A549 treated with GW870086 at 1 μM for 4 hours (cell line): ENCODE measurements at places on chromosomes 1 and 21. TPM values are rescaled to one million over a fixed set of nuclear protein-coding genes. Genes with fewer than 3 reads are reported as not detected.

Gene RORC
- total RNA-seq, result 0.03 to 0.08 TPM (median 0.06 TPM) in 3 of 5 replicates, not detected in the others

Gene PDZK1
- 0.79 to 1.5 TPM (median 1.0 TPM) in 5 replicates for total RNA-seq

Gene SPRR2F
- not detected in 5 replicates for total RNA-seq

Gene CRYAA
- total RNA-seq, result not detected in 5 replicates

Gene PALMD
- total RNA-seq, result 0.33 to 0.46 TPM (median 0.42 TPM) in 5 replicates

Gene WNT9A
- 6.1 to 8.5 TPM (median 7.8 TPM) in 5 replicates for total RNA-seq

Gene TMPRSS15
- not detected in 5 replicates for total RNA-seq

Gene PEF1
- 41.9 to 48.8 TPM (median 45.6 TPM) in 5 replicates for total RNA-seq

Gene MROH9
- not detected in 5 replicates for total RNA-seq

Gene TMEM201
- total RNA-seq, result 10.9 to 14.4 TPM (median 13.7 TPM) in 5 replicates

Gene RUNX3
- 4.4 to 6.8 TPM (median 5.3 TPM) in 5 replicates for total RNA-seq

Gene CLCC1
- 16.1 to 18.6 TPM (median 17.3 TPM) in 5 replicates for total RNA-seq

Gene PCP4
- not detected in 5 replicates for total RNA-seq

Gene PLA2G2F
- not detected in 5 replicates for total RNA-seq

Gene RBP7
- total RNA-seq, result 6.2 to 7.8 TPM (median 6.9 TPM) in 5 replicates

Gene FLG2
- total RNA-seq, result not detected in 5 replicates

Gene BECN2
- not detected in 5 replicates for total RNA-seq

Gene RNF115
- total RNA-seq, result 11.4 to 14.3 TPM (median 13.6 TPM) in 5 replicates

Gene HSPA13
- 9.7 to 17.8 TPM (median 16.7 TPM) in 5 replicates for total RNA-seq

Gene TRIM58
- total RNA-seq, result not detected in 5 replicates

Gene SPATA46
- not detected in 5 replicates for total RNA-seq

Gene COL16A1
- 4.9 to 5.9 TPM (median 5.2 TPM) in 5 replicates for total RNA-seq

Gene TMCO2
- total RNA-seq, result not detected in 5 replicates

Gene SELENON
- 53.1 to 66.3 TPM (median 61.9 TPM) in 5 replicates for total RNA-seq

Gene VANGL2
- 0.69 to 1.0 TPM (median 0.84 TPM) in 5 replicates for total RNA-seq

Gene LCE1F
- total RNA-seq, result not detected in 5 replicates

Gene PRR9
- total RNA-seq, result not detected in 5 replicates

Gene SPTA1
- not detected in 5 replicates for total RNA-seq

Gene PDC
- not detected in 5 replicates for total RNA-seq

Gene ARMH1
- 0.38 to 1.1 TPM (median 0.54 TPM) in 5 replicates for total RNA-seq

Gene ZNF695
- 2.3 to 3.3 TPM (median 2.9 TPM) in 5 replicates for total RNA-seq

Gene SELL
- 0.08 to 1.5 TPM (median 0.17 TPM) in 5 replicates for total RNA-seq

Gene SPRR3
- total RNA-seq, result not detected in 5 replicates

Gene SPATA17
- 2.4 to 3.5 TPM (median 2.5 TPM) in 5 replicates for total RNA-seq

Gene SH2D1B
- total RNA-seq, result 0.10 to 0.15 TPM (median 0.10 TPM) in 5 replicates

Gene IQCC
- 1.7 to 2.1 TPM (median 2.0 TPM) in 5 replicates for total RNA-seq

Gene OR2G2
- not detected in 5 replicates for total RNA-seq

Gene IRF2BP2
- total RNA-seq, result 67.1 to 103 TPM (median 97.9 TPM) in 5 replicates

Gene LORICRIN
- not detected in 5 replicates for total RNA-seq

Gene TNFRSF4
- 0.12 to 0.22 TPM in 2 of 5 replicates, not detected in the others for total RNA-seq

Gene CFHR2
- not detected in 5 replicates for total RNA-seq

Gene ZNF684
- total RNA-seq, result 1.5 to 2.8 TPM (median 2.1 TPM) in 5 replicates

Gene C8A
- not detected in 5 replicates for total RNA-seq

Gene ACKR1
- not detected in 5 replicates for total RNA-seq

Gene SOAT1
- total RNA-seq, result 15.7 to 33.8 TPM (median 30.4 TPM) in 5 replicates

Gene HFM1
- total RNA-seq, result 0.07 TPM in 1 of 5 replicates, not detected in the others

Gene WDR26
- 26.8 to 38.4 TPM (median 35.5 TPM) in 5 replicates for total RNA-seq

Gene CR2
- total RNA-seq, result 0.03 to 0.05 TPM in 2 of 5 replicates, not detected in the others

Gene PRAMEF7
- not detected in 5 replicates for total RNA-seq

Gene FOXD3
- total RNA-seq, result 0.34 to 0.96 TPM (median 0.72 TPM) in 5 replicates

Gene CD244
- total RNA-seq, result not detected in 5 replicates

Gene S100A8
- total RNA-seq, result not detected in 5 replicates

Gene CRYBG2
- total RNA-seq, result 1.4 to 2.1 TPM (median 1.6 TPM) in 5 replicates

Gene CASQ2
- total RNA-seq, result 0.06 TPM in 1 of 5 replicates, not detected in the others

Gene STXBP3
- total RNA-seq, result 16.1 to 27.7 TPM (median 19.3 TPM) in 5 replicates
